RPMI8226 (cell line): ENCODE measurements at places on chromosomes 12 and 14.

DNA sequence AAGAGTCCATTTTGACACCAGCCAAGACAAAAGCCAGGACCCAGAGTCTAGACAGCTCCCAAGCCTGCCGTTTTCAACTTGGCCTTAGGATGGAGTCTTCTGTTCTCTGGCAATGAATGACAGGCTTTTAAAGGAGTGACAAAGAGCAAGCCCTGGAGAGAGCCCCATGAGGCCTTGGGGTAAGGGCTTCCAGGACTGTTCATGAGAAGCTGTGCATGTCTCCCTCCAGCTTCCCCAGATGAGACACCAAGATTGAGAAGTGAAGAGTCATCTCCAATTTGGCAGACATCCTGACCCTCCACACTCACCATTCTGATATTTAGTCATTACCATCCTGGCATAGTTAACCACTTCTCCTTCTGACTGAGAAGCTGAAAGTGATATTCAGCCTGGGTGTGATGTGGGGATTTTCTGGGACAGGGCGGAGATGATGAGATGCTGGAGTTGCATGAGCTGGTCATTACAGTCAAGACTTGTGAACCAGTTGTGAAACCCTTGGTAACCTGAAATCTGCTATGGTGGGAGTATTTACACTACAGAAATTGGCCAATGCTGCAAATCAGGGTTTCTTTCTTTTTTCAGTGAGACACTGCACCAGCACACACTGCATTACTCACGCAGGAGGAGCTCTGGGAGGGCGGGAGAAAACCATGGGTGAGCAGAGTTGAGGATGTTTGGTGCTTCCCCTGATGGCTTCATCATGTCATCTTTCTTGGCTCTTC lies 77.8 kb downstream of the VCPKMT start:
- no peak for DNase-seq

DNA sequence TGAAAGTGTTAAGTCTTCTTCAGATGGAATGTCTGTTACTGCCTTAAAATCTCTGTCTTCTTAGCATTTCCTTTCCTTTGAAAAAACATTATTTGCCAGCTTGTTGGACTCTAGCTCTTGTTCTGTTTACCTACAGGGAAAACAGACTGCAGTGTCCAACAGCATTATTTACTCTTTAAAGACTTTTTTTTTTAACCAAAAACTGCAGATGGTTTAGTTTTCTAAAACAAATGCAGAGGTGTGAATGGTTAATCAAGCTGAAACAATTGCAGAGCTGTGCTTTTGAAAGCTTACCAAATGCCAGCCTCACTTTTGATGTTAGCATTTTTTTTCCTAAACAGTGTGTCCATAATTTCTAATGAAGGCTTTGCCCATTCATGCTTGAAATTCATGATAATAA lies 323.3 kb downstream of the TMEM117 start:
- no peak for DNase-seq

DNA sequence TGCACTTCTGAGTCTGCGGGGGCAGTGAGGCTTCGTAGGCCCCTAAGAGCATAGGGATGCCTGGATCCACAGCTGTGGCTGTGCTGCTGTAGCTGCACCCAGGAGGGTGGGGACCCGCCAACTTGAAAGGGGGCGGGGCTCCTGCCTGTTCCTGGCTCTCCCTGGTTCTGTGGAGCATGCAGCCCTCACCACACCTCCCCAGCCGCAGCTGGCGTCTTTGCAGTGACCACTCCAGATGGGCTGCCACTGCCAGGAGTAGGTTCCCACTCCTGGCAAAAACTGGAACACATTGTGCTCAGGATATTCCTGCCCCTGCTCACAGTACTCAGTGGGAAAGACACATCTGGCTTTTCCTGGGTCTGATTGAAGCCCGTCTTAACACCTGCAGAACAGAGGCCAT lies 35.8 kb downstream of the TIMELESS start:
- no peak for DNase-seq

DNA sequence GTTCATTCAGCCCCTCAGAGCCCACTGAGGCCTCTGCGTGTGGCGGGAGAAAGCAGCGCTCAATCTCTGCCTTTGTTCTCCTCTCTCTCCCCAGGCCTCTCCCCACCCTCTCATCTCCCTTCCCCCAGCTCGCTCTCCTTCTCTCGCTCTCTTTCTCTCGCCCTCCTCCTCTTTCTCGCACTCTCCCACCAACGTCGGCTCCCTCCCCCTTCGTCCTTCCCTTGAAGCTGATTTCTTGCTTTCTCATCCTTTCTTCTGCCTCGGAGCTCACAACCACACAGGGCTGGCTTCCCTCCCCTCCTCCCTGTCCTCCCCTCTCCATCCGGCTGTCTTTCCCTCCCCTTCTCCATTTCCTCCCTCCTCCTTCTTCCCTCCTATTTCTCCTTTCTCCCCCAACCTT lies 96.4 kb downstream of the LRRC74A start:
- no peak for DNase-seq

DNA sequence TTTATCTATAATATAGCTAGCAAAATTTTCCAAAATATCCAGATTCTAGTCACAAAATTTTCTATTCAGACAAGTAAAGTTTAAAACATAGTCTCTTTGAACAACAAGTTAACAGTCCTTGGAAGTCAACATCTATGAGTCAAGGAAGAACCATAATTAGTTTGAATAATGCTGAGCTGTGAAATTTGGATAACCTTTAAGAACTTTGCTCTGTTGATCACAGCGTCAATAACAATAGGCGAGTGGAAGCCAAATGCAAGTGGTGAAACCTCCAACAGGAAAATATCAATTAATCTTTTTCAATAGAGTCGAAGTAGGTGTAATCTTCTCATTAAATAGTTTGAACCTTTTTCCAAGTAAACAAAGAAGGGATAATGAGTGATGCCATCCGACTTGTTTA lies 466.6 kb downstream of the FOXG1 start:
- no peak for DNase-seq

GRCh38 chr12:24661657-24662096 lies 287.2 kb downstream of the BCAT1 start:
- peak; percentile 41 for DNase-seq

DNA sequence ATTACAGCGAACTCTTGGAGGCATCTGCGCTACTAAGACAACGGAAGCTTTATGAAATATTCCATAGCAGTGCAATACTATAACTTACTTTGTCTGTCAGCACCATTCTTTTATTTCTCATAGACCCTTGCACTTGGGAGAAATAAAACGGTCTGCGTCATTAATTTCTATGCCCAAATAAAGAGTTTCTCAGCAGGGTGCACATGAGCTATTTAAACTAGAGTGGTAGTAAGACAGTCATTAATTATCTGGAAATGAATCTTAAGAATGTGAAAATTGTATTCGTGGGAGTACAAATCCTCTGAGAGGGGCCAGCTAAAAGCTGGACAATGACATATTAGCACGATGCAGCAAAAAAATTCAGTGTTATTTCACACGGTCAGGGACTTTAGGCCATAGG lies 903.4 kb upstream of the FOXG1 start:
- no peak for DNase-seq

DNA sequence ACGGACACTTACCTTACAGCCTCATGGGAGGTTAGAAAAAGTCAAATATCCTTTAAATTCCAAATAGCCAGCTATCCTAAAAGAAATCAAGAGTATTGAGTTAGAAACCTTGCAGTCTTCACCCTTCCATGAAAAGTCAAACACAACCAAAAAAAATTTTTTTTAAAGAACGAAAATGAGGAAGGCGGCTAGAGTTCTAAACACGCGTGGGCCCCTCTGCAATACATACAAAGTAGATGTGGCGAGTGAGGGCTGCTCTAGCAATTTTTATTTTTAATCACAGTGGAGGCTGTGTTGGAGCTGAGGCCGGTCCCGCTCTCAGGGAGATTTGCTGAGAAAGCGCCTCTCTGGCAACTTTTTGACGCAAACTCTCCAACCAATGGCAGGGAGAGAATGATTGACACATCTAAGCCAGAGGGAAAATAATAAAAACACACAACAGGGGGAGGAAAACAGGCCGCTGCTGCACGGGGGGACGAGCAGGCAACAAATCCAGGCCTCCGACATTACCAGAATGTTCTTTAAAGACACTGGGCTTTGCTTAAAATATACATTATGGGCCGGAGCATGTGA lies at the start of gene OTX2:
OTX2 (minus strand) TSS at position 333 of the 573 bp plus-strand sequence. CDS start 5,023 bp downstream, outside the sequence.
- no peak for DNase-seq

- DNase-seq, result no peak
Observed at GRCh38 chr12:56338308-56339157, at the start of gene IL23A. Gene IL23A, plus strand, starts transcription at chr12:56338884. Its CDS starts 161 bp downstream, at chr12:56339045.

- DNase-seq, result no peak
Observed at GRCh38 chr12:111858186-111858585, 16.2 kb downstream of the MAPKAPK5 start.
